ENCODE measurements at places on chromosomes 3 and 15. TPM values are rescaled to one million over a fixed set of nuclear protein-coding genes. Genes with fewer than 3 reads are reported as not detected.

The XCR1 gene
- not detected for total RNA-seq

The FILIP1L gene
- 2.4 TPM for total RNA-seq

The MEX3B gene
- 4.6 TPM for total RNA-seq

The TBL1XR1 gene
- total RNA-seq, result 178 TPM

The MASP1 gene
- not detected for total RNA-seq

The SNX22 gene
- 0.16 TPM for total RNA-seq

The WDR93 gene
- total RNA-seq, result 0.47 TPM

The IMPDH2 gene
- total RNA-seq, result 476 TPM

The MYZAP gene
- 1.3 TPM for total RNA-seq

The MESP2 gene
- total RNA-seq, result not detected

The SPTSSB gene
- total RNA-seq, result not detected

The A4GNT gene
- not detected for total RNA-seq

The B3GNT5 gene
- 104 TPM for total RNA-seq

The KBTBD12 gene
- total RNA-seq, result not detected

The FOXB1 gene
- total RNA-seq, result not detected

The KCNMB3 gene
- total RNA-seq, result 0.28 TPM

Measured in MCF 10A (cell line).